ENCODE measurements at places on chromosomes 2 and 18. TPM values are rescaled to one million over a fixed set of nuclear protein-coding genes. Genes with fewer than 3 reads are reported as not detected.

PROKR1 gene
- not detected for total RNA-seq

IL36RN gene
- total RNA-seq = under 0.01 TPM

SERPINB10 gene
- not detected for total RNA-seq

PLGLB1 gene
- total RNA-seq = not detected

SMYD1 gene
- total RNA-seq = not detected

C2orf76 gene
- total RNA-seq = 5.6 TPM

CRYGD gene
- not detected for total RNA-seq

SERPINB12 gene
- not detected for total RNA-seq
